ENCODE measurements at places on chromosomes 12 and 14.

DNA sequence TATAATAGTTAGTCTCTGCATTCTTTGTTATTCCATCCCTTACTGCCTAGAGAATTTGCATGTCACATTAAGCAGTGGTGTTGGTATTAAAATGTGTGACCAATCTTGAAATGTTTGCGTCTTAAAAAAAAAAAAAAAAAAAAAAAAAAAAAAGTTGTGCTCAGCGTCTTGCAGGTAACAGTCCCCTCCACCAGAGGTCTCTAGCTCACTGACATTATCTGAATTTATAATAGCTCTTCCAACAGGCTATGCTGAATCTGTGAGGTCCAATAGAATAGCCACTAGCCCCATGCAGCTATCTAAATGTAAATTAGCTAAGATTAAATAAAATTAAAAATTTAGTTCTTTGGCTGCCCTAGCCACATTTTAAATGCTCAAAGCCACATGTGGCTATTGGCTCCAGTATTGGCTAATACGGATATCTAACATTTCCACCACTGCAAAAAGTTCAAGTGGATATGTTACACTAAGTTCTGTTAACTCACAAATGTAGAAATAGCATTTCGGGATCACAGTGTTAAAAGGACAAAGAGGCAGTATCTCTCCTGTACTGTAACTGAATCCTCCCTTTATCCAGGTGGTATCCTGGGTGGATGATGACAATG, 28.7 kb downstream of the NKX2-8 start:
- peak; percentile 23 for DNase-seq

DNA sequence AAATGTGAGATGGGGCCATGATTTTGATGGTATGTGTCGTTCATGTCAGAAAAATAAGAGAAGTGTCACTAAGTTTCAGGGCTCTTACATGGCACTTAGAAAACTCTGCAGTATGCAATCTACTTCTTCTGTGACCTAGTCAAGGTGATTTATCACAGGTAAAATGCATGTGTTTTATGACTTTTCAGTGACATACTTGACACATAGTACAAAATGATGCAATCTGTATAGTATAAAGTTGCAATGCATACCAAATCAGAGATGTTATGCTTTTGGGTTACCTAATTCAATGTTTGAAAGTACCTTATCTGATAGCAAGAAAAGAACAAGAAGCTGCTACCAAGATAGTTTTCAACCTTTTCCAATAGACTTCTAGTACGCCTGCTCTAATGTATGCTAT, 21.9 kb upstream of the ARHGAP5 start:
- DNase-seq: no peak

GRCh38 chr12:8699714-8700113, 1.9 kb downstream of the RIMKLB start:
- no peak for DNase-seq

DNA sequence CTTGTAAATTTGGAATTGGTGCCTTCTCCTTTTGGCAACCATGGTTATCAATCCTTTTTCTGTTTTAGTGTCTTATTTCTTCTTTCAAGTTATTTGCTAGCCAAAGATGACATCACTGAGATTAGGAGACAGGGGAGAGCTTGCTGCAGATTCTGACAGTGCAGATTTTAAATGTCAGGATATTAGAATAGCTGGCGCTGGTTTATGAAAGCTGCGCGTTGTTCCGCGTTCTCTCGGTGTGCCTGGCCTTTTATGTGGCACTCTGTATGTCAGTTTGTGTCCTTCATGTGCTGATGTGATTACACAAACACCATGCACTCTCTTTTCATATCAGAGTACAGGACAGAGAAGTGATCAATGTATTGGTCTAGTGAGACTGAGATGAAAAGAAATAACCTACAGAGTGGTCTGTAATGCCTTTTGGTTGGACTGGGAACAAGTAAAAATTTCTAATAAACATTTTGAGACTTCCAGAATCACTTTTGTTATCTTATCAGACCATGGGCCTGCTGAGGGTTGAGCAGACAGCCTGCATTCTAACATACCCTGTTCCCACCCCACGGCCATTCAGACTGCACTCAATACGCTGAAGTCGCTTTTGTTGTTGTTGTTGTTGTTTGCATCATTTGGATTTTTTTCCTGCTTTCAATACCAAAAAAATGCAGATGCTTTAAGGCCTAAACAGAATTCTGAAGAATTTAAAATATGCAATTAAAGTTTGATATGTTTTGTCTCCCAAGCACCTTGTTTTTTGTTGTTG, 49.7 kb upstream of the TRAF3 start:
- no peak for DNase-seq

DNA sequence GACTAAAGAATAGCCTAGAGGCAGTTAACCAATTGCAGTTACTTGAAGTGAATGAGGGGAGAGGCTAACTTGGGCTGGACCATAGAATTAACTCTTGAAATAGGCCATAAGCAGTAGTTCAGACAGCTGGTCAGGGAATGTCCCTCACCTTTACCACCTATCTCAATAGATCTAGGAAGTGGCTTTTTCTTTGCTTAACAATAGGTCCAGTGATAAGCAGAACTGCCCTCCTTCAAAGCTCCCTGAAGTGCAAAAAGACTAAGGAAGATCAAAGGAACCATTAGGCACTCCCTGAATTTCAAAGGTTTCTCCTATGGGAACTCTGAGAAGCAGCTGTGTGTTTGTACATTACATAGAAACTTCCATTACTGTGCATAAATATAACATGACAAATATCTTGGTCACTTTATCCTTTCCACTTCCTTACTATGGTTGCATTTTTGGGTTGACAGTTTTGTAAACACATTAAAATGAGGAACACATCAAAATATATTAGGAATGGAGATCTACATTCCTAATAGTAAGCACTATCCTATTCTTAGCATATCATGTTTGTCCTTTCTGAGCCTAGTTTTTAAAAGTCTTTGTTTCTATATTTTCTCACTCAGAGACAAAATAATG, 7.2 kb upstream of the NAA30 start:
- no peak for DNase-seq

- peak; percentile 88 for DNase-seq
Observed at GRCh38 chr12:104288635-104289274, 14.8 kb upstream of the EID3 start.

- no peak for DNase-seq
Observed at GRCh38 chr12:67928621-67929383, 60.4 kb upstream of the IFNG-AS1 start.

DNA sequence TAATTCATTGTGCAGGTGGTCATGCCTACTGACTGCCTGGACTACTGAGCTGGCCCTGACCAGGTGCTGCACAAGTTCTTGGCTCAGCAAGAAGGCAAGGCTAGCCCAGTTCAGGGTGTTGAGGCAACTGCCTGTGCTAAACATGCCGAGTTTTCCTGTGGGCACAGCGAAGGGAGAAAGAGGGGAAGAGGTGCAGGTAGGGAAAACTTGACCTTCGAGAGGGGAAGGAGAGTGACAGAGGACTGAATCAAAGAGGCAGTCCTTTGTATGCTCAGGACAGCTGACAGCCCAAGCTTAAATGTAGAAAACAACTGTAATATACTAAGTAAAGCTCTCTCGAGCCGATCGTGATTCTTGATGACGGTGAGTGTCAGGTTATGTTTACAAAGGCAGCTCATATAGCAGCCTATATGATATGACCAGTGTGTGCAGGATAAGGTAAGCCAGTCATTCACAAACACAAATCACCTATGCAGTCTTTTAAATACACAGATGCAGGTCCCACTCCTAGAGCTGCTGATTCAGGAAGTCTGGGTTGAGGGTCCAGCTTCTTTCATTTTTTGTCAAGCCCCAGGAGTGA, 2.6 kb downstream of the IRAK3 start:
- DNase-seq: no peak

DNA sequence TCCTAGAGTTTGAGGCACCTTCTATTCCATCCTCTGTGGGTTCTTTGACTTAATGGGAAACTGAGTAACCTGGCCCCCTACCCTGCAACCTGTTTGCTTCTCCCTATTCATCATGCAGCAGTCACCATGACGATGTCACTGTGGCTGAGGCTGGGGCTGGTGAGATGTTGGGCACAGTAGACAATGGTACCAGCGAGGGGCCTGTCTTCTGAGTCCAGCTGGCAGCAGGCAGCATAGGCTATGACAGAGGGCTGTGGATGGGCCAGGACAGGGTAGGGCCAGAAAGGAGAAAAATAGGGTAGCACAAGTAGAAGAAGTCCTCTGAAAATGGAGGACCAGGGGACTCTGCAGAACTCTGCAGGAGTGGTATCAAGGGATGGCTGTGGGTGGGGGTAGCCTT, 2.0 kb downstream of the CIROP start:
- DNase-seq: no peak

DNA sequence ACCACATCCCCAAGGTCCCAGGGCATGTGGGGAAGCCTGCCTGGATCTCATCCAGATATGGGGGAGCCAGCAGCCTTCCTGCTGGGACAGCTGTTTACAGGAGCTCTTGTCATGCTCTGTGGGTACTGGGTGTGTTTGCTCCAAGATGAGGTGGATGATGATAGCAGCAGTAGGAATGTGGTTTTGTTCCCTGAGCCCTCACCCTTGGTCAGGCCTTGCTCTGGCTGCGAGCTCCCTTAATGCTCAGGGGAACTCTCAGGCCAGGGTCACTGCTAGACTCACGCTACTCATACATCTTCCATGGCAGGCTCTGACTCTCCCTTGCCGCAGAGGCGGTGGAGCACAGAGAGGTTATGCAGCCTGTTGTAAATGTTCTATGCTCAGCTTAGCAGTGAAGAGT, 990.3 kb downstream of the AACS start:
- DNase-seq: no peak

- DNase-seq: no peak
Observed at GRCh38 chr12:91863702-91864101, 281.9 kb downstream of the BTG1 start.

- DNase-seq: no peak
Observed at GRCh38 chr12:119864591-119864990, 12.5 kb downstream of the CIT start.

DNA sequence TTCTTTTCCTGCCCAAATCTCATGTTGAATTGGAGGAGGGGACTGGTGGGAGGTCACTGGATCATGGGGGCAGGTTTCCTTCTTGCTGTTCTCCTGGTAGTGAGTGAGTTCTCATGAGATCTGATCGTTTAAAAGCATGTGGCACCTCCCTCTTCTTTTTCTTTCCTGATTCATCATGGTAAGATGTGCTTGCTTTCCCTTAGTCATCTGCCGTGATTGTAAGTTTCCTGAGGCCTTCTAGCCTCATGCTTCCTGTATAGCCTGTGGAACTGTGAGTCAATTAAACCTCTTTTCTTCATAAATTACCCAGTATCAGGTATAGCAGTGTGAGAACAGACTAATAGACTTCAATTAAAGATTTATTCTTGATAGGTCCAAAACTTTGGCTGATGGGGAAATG, 83.5 kb downstream of the CAND1 start:
- DNase-seq: no peak

- no peak for DNase-seq
Observed at GRCh38 chr14:76953311-76953945, 75.1 kb downstream of the IRF2BPL start.

DNA sequence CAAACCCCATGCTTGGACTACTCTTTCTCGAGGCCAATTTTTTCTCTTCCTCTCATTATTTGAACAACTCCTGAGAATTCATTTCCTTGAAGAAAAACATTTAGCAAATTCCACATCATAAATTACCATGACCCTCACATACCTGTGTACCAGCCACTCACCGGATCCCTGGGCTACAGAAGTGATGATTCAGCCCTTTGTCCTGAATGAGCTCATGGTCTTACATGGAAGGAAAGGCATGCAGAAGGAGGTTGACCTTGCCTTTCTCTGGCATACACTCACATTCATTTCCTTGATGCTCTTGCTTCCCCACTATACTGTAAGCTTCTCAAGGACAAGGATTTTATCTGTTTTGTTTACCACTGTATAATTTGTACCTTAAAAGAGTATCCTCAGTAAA, 191.5 kb downstream of the SLC5A8 start:
- DNase-seq: no peak

DNA sequence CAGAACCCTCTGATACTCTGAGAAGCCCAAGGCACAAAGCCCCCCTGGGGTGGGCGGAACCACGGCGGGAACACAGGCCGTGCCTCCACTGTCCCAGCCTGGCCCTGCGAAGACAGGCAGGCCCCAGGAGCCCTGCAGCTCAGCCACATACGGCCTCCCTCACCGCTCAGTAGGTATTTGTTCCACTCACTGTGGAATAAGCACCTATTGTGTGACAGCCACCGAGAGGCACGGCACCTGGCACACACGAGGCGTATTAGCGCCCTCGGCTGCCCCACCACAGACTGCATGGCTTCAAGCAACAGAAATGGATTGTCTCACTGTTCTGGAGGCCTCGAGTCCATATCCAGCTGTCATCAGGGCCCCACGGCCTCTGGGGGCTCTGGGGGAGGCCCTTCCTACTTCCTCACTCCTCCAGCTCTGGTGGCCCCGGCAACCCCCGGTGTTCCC, 66.3 kb downstream of the NCOR2 start:
- DNase-seq: no peak

Data from cerebellar cortex (tissue), 1 donor.